CD8-positive, alpha-beta memory T cell (primary cell): ENCODE measurements at places on chromosomes 3 and 15. TPM values are rescaled to one million over a fixed set of nuclear protein-coding genes. Genes with fewer than 3 reads are reported as not detected.

The CERS3 gene
- total RNA-seq = 0.16 TPM

The KNG1 gene
- total RNA-seq = not detected

The TM4SF18 gene
- not detected for total RNA-seq

The WDR6 gene
- total RNA-seq = 167 TPM

The P3H2 gene
- not detected for total RNA-seq

The TNNC1 gene
- total RNA-seq = 2.3 TPM

The LRRIQ4 gene
- total RNA-seq = 0.15 TPM

The CGNL1 gene
- not detected for total RNA-seq

The SKOR1 gene
- 0.15 TPM for total RNA-seq

The CILP gene
- total RNA-seq = not detected

DNA sequence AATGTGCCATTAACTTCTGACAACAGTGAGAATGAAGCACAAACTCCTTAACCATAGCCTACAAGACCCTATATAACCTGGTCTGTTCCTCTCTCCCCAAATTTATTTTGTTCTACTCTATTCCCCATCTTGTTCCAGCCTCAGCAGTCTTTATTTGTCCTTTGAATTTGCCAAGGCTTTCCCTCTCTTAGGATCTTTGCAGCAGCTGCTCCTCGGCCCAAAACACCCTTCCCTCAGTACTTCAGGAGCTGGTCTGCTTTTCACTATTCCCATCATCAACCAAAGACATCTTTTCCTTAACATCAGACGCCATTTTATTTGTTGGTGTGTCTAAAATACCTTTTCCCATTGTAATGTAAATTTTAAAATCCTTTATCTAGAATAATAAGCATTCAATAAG is 10.2 kb downstream of the PRICKLE2 start:
- H3K4me3 ChIP-seq = no peak overlapping the region
- H3K36me3 ChIP-seq = no peaks in the 10 kb centered on the region
- H3K4me1 ChIP-seq = no peaks in the 10 kb centered on the region
- H3K27ac ChIP-seq = no peak overlapping the region

GRCh38 chr3:78645628-78646310 is 1122.0 kb downstream of the ROBO1 start:
- H3K4me3 ChIP-seq = no peak overlapping the region
- H3K4me1 ChIP-seq = no peaks in the 10 kb centered on the region
- no peaks in the 10 kb centered on the region for H3K36me3 ChIP-seq

- H3K27me3 ChIP-seq = no peaks in the 10 kb centered on the region
- no peaks in the 10 kb centered on the region for H3K4me1 ChIP-seq
- no peak overlapping the region for H3K27ac ChIP-seq
- no peaks in the 10 kb centered on the region for H3K36me3 ChIP-seq
These were observed 41.9 kb upstream of the UBP1 start for GRCh38 chr3:33482111-33482521.

GRCh38 chr3:195698325-195698646 is 22.5 kb upstream of the MUC20 start:
- no peak overlapping the region for H3K4me3 ChIP-seq
- H3K36me3 ChIP-seq = peaks cover 12% of the 10 kb centered on the region
- H3K27ac ChIP-seq = peak overlapping the region; percentile 32
- H3K27me3 ChIP-seq = no peaks in the 10 kb centered on the region
- DNase-seq = no peak

GRCh38 chr3:45772341-45773035 is 23.8 kb downstream of the SLC6A20 start:
- DNase-seq = no peak
- no peaks in the 10 kb centered on the region for H3K4me1 ChIP-seq
- H3K36me3 ChIP-seq = no peaks in the 10 kb centered on the region
- H3K4me3 ChIP-seq = no peak overlapping the region
- no peak overlapping the region for H3K27ac ChIP-seq

- no peaks in the 10 kb centered on the region for H3K4me1 ChIP-seq
- DNase-seq = no peak
- H3K36me3 ChIP-seq = no peaks in the 10 kb centered on the region
These were observed 67.6 kb upstream of the TGFBR2 start for GRCh38 chr3:30538791-30539190.

DNA sequence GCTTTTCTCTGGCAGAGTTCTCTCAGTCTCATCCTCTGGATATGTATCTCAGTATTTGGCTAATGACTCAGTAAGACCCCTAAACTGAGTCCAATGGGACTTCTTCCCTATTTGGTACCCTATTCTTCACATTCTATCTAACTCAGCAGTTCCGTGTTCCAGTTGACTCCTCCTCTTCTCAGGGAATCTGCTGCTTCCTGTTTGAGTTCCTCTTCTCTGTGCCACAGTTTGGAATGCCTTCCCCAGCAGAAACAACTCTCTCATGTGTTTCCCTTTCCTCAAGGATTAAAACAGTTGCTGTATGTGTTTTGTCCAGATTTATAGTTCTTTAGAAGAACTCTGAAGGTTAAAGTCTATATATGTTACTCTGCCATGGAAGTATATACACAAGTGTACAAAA is 344.0 kb upstream of the RARB start:
- H3K4me3 ChIP-seq = no peak overlapping the region
- DNase-seq = no peak
- no peak overlapping the region for H3K27ac ChIP-seq
- H3K27me3 ChIP-seq = no peaks in the 10 kb centered on the region
- no peaks in the 10 kb centered on the region for H3K36me3 ChIP-seq
- no peaks in the 10 kb centered on the region for H3K4me1 ChIP-seq

GRCh38 chr3:5731100-5731499 is 543.6 kb downstream of the EDEM1 start:
- DNase-seq = no peak
- H3K4me3 ChIP-seq = no peak overlapping the region
- H3K27me3 ChIP-seq = no peaks in the 10 kb centered on the region
- H3K4me1 ChIP-seq = no peaks in the 10 kb centered on the region
- H3K36me3 ChIP-seq = no peaks in the 10 kb centered on the region

- no peaks in the 10 kb centered on the region for H3K36me3 ChIP-seq
- peaks cover 95% of the 10 kb centered on the region for H3K4me1 ChIP-seq
- H3K27ac ChIP-seq = peak overlapping the region; percentile 5
- H3K4me3 ChIP-seq = no peak overlapping the region
These were observed 69.2 kb upstream of the ICE2 start for GRCh38 chr15:60548101-60548500.

DNA sequence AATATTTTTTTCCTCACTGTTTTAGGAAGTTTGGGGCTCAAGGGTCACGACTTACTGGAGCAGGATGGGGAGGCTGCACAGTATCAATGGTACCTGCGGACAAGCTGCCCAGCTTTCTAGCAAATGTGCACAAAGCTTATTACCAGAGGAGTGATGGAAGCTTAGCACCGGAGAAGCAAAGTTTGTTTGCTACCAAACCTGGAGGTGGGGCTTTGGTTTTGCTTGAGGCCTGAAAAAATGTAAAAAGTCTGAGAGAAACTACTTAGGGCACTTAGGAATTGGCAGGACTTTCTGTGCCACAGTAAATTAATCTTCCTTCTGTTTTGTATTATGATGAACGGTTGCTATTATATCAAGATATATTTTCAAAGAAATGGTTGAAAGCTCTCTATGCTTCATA is 95.1 kb upstream of the FGF7 start:
- H3K27ac ChIP-seq = no peak overlapping the region
- H3K27me3 ChIP-seq = no peaks in the 10 kb centered on the region
- DNase-seq = no peak
- no peak overlapping the region for H3K4me3 ChIP-seq

- H3K36me3 ChIP-seq = no peaks in the 10 kb centered on the region
- H3K27me3 ChIP-seq = no peaks in the 10 kb centered on the region
- no peak for DNase-seq
- no peaks in the 10 kb centered on the region for H3K4me1 ChIP-seq
These were observed 500.7 kb upstream of the ATP11B start for GRCh38 chr3:182292591-182292990.

DNA sequence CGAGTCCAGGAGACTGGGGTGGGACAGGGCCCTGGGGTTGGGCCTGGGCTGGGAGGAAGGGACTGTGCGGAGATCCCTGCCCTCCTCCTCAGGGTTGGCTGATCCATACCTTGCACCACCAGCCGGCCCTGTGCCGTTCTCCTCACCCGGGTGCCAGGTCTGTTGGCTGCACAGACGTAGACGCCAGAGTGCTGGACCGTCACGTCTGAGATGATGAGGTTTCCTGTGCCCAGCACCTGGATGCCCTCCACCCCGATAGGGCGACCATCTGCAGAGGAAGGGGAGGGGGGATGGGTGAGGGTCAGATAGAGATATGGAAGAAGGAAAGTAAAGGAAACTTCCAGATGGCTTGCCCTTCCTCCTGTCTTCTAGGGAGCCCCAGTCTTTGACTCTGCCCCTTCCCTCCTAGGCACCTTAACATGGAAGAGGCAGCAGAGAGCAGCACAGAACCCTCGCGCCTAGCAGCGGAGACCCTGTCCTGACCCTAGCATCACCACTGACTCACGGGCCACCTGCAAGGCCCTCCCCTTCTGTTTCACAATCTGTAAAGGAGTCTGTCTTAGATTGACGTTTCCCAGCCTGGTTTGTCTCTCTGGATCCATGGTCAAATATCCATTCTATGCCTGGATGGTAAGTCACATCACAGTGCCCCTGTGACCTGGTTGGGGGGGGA is 28.8 kb downstream of the RNU5B-1 start:
- H3K27me3 ChIP-seq = no peaks in the 10 kb centered on the region
- DNase-seq = no peak
- no peak overlapping the region for H3K4me3 ChIP-seq
- no peaks in the 10 kb centered on the region for H3K4me1 ChIP-seq

GRCh38 chr3:48672522-48672921 is 9.8 kb upstream of the CELSR3 start:
- no peaks in the 10 kb centered on the region for H3K36me3 ChIP-seq
- H3K27me3 ChIP-seq = no peaks in the 10 kb centered on the region
- H3K4me1 ChIP-seq = no peaks in the 10 kb centered on the region
- H3K4me3 ChIP-seq = no peak overlapping the region

DNA sequence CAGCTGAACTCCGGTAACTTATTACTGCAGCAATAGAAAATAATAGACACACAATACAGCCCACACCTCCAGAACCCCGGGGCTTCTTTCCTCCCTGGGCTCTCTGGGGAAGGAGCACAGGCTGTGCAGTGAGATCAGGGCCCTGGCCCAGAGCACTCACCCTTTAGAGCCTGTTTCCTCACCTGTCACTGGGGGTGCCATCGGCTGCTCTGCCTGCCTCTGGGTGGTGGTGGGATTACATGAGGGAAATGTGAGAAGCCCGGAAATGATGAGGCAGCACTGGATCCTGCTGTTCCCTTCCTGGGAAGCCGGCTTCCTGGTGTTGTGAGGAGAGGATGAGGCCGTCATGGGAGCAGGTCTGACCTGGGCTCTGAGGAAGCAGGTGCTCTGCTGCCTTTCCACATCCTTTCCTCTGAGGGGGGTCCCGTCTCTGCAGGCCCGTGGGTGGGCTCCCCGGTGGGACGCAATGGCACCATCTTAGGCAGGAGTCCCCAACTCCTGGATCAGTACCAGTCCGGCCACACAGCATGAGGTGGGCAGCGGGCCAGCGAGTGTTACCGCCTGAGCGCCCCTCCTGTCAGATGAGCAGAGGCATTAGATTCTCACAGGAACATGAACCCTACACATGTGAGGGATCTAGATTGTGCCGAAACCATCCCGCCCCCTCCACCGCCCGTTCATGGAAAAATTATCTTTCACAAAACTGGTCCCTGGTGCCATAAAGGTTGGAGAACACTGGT is 220.9 kb upstream of the CTDSPL start:
- no peak overlapping the region for H3K4me3 ChIP-seq
- no peaks in the 10 kb centered on the region for H3K36me3 ChIP-seq
- DNase-seq = no peak

- no peaks in the 10 kb centered on the region for H3K4me1 ChIP-seq
- no peak overlapping the region for H3K27ac ChIP-seq
- H3K4me3 ChIP-seq = no peak overlapping the region
- H3K36me3 ChIP-seq = no peaks in the 10 kb centered on the region
- no peaks in the 10 kb centered on the region for H3K27me3 ChIP-seq
These were observed 6.9 kb downstream of the MUC13 start for GRCh38 chr3:124927574-124928045.

GRCh38 chr3:177057768-177058167 is 139.5 kb downstream of the TBL1XR1 start:
- no peaks in the 10 kb centered on the region for H3K27me3 ChIP-seq
- peaks cover 28% of the 10 kb centered on the region for H3K4me1 ChIP-seq
- H3K36me3 ChIP-seq = no peaks in the 10 kb centered on the region
- DNase-seq = no peak
- H3K4me3 ChIP-seq = no peak overlapping the region

GRCh38 chr15:40128766-40129660 is 20.3 kb upstream of the BMF start:
- no peak overlapping the region for H3K27ac ChIP-seq
- H3K4me3 ChIP-seq = no peak overlapping the region
- peaks cover 3% of the 10 kb centered on the region for H3K27me3 ChIP-seq
- no peaks in the 10 kb centered on the region for H3K36me3 ChIP-seq
- no peaks in the 10 kb centered on the region for H3K4me1 ChIP-seq

- no peaks in the 10 kb centered on the region for H3K36me3 ChIP-seq
- H3K27ac ChIP-seq = no peak overlapping the region
- DNase-seq = no peak
- H3K27me3 ChIP-seq = no peaks in the 10 kb centered on the region
- H3K4me3 ChIP-seq = no peak overlapping the region
These were observed 3.1 kb upstream of the FAM240A start for GRCh38 chr3:46609212-46609721.

DNA sequence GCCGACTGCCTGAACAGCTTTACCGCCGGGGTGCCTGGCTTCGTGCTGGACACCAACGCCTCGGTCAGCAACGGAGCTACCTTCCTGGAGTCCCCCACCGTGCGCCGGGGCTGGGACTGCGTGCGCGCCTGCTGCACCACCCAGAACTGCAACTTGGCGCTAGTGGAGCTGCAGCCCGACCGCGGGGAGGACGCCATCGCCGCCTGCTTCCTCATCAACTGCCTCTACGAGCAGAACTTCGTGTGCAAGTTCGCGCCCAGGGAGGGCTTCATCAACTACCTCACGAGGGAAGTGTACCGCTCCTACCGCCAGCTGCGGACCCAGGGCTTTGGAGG is 815 bp downstream of the SPINT1 start:
- no peaks in the 10 kb centered on the region for H3K36me3 ChIP-seq
- no peaks in the 10 kb centered on the region for H3K27me3 ChIP-seq
- no peak overlapping the region for H3K27ac ChIP-seq
- H3K4me3 ChIP-seq = peak overlapping the region; percentile 60
- peaks cover 17% of the 10 kb centered on the region for H3K4me1 ChIP-seq

- no peaks in the 10 kb centered on the region for H3K4me1 ChIP-seq
- no peaks in the 10 kb centered on the region for H3K36me3 ChIP-seq
- no peak for DNase-seq
- no peak overlapping the region for H3K27ac ChIP-seq
- no peak overlapping the region for H3K4me3 ChIP-seq
- no peaks in the 10 kb centered on the region for H3K27me3 ChIP-seq
These were observed 89.1 kb downstream of the MME start for GRCh38 chr3:155169197-155169596.

DNA sequence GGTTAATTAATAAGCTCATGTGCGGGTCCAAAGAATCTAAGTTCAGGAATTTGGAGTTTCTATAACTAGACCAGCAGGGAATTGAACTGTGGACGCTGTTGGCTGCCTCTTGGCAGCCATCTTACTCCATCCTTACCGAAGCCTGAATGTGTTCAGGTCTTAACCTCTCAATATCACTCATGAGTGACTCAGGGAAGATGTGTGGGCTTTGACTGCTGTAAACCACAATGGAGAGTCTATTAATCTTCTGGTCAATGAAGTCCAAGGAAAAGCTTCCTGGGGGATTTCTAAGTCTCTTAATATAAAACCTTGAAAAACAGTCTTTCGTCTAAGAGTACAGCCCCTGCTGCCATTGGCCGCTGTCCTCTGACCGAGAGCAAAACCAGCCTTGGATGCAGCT is 46.7 kb upstream of the OXTR start:
- no peaks in the 10 kb centered on the region for H3K4me1 ChIP-seq
- no peak overlapping the region for H3K4me3 ChIP-seq
- no peaks in the 10 kb centered on the region for H3K36me3 ChIP-seq

GRCh38 chr3:69122403-69122802 is at the start of gene LMOD3:
LMOD3 (minus strand) TSS chr3:69122595; CDS start chr3:69122386, 209 bp downstream.
- no peaks in the 10 kb centered on the region for H3K36me3 ChIP-seq
- H3K27ac ChIP-seq = no peak within 1 kb of the TSS
- H3K4me1 ChIP-seq = no peaks in the 10 kb centered on the region
- no peak for DNase-seq
- H3K4me3 ChIP-seq = no peak within 1 kb of the TSS
